ENCODE measurements at places on chromosomes 6 and 20.

DNA sequence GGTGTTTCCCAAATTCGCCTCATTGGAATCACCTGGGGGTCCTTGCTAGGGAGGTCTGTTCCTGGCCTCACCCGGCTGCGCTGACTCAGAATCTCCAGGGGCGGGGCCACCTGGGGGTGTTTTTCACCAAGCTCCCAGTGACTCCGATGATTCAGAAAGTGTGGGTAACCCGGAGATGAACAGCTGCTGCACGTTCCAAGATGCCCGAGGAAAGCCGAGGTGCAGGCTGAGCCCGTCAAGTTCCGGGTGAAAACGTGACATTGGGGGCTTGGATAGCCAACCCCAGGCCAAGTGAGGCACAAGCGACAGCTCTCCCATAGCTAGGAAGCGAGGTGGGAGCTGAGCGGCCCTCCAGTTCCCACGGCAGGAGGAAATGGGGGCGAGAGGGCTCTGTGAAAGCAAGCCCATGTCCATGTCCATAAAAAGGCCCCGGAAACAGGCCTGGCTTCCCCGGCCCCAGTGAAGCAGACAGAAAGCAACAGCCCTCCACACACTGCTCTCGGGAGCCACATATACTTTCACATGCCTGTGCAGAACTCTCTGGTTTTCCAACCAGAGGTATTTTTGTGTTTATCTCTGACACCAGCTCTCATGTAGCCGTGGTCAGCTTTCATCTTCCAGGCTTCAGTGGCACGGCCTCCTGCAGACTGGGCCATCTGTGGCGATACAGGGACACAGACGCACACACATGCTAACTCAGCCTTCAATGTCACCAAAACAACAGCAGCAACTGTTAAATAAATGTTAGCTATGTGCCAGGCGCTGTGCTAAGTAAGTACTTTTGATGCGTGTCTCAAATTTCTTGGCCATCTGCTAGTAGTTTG is 90.7 kb upstream of the CCDC28A start:
- no peak for DNase-seq

DNA sequence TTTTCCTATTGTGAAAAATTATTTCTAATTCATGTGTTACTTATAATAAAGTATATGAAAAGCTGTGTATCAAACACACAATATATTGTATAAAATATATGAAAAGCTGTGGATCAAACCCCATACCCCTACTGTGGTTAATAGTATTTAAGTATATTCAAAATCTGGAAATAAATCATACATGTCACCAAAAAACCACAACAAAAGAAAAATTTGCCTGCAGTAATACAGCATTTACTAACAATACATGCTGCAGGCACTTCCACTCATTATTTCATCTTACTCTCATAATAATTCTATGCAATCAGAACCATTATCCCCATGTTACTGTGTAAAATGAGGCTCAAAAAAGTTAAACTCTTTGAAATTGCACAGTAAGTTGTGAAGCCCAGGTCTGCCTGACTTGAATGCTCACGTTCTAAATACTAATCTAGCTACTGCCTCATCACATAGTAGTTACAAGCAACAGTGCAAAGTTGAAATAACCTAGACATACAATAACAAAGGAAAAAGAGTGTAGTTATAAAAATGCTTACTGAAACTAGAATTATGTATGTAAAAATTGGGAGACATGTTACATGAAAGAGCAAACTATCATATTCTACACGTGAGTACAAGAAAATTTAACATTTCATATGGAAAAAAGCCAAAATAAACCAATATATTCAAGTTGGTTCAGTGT is 61.7 kb downstream of the FAM217A start:
- DNase-seq: peak; percentile 4

GRCh38 chr20:2245637-2246036 is 50.2 kb upstream of the TGM3 start:
- DNase-seq: no peak

DNA sequence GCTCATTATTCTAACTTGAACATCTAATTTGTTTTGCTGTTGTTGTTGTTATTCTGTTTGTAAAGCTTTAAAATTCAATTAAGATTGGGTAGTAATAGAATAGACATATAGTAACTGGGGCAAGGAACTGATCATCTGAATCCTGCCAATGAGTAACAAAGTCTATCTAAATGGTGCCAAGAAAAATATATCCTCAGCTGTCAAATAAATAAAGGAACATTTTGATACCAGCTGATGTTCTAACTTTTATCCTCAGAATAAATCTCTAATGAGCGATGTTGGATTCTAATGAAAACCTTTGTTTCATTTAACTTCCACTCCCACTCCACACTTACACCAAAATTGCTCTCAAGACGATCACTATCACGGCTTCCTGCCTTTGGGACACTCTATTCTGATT is 210.9 kb downstream of the TINAG start:
- DNase-seq: peak; percentile 7

- no peak for DNase-seq
These were observed 217.2 kb downstream of the CDKAL1 start for GRCh38 chr6:20751293-20751935.

- DNase-seq: no peak
These were observed 29.3 kb upstream of the CTAGE9 start for GRCh38 chr6:131740161-131740560.

- DNase-seq: peak; percentile 62
These were observed 809 bp downstream of the SRPK1 start for GRCh38 chr6:35919827-35920751.

- DNase-seq: no peak
These were observed 714.5 kb upstream of the EYS start for GRCh38 chr6:66421570-66421969.

- DNase-seq: no peak
These were observed 43.3 kb upstream of the LRFN2 start for GRCh38 chr6:40630488-40630887.

DNA sequence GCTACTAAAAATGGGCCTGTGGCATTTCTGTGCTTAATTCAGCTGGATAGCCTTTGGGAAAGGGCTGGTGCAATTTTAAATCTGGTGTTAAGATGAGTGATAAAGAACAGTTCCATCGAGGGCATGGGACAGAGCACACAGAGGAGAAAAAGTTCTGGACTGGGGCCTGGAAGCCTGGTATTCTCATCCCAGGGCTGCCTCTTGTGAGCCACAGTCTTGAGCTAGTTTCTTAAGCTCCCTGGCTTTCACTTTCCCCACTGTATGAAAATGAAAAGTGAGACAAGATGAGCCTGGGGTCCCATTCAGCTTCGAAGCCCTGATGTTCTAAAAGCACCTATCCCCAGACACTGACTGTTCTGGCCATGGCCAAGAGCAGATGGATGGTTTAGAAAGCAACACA is 14.3 kb upstream of the LAMA4 start:
- DNase-seq: no peak

Measured in kidney glomerular epithelial cell (primary cell).